GM12878 (cell line): ENCODE measurements at places on chromosomes 2 and 18.

DNA sequence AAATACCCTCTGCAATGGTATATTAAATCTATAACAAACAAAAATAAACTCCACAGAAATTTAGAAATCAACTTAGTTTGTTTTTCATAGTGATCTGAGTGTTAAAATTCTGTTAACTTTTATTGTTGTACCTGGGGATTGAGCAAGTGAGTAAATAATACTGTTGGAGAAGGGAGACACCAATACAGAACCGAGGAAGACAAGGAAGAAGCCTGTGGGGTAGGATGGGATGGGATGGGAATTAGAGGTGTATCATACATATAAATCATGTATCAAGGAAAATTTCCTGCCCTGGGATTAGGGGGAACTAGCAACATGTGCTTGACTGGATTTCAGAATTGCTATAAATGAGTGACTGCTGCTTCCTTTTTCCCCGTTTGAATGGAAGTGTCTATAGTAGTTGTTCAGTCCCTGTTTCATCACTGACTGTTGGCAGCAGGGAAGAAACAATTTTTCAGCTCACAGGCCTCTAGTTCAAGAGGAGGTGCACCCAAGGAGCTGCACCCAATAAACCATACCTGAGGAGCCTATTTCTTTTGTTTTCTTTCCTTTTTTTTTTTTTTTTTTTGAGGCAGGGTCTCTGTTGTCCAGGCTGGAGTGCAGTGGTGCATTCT is 53.1 kb downstream of the SP110 start:
- DNase-seq = no peak

DNA sequence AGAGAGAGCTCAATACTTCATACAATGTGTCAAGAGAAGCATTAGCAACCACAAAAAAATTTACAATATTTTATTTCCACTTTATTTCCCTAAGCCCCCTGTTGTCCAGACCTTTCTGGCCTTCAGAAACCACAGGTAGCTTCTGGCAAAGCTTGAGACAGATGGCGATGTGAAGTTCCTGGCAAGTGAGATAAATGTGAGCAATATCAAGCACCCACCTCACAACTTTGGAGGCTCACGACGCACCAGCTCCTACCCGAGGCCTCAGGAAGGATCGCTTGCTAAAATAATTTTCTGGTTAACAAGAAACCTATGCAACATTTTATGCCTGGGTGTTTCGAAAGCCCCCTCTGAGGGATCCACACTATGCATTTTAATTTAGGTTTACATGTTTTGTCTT is 158.1 kb upstream of the CHAC2 start:
- no peak for DNase-seq

- DNase-seq = no peak
These were observed 264.2 kb upstream of the EPAS1 start for GRCh38 chr2:46032996-46033395.

GRCh38 chr2:239917957-239918481 is 107.1 kb downstream of the NDUFA10 start:
- DNase-seq = no peak

DNA sequence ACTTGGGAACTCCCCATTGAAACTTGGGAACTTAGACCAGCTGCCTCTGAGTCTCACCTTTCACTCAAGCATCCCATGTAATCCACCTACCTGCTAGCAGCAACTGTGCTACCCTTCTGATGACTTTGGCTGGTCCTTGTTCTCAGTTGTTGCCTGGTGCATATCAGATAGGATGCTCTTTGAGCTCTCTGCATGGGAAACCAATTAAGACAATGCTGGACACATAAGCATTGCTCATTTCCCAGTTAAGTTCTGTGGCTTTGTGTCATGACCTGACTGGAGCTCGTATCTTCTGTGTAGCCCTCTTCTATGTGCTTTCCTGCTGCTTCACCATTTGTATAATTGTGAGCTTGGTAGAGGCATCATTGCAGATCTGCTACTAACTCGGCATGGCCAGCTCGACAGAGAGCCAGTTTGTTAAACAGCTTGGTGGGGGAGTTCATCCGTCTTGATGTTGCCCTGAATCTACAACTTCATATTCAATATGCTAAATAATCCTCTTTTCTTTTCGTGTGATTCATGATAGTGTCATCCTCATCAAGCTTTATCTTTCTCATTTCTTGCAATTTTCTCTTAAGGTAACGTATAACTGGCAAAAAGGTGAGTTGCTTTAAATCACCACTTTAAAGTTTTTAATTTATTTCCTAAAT is 447.5 kb upstream of the SLC14A2 start:
- no peak for DNase-seq

GRCh38 chr18:14104201-14104600 is 28.0 kb downstream of the ZNF519 start:
- DNase-seq = no peak
